ENCODE measurements at places on chromosomes 2 and 18.

DNA sequence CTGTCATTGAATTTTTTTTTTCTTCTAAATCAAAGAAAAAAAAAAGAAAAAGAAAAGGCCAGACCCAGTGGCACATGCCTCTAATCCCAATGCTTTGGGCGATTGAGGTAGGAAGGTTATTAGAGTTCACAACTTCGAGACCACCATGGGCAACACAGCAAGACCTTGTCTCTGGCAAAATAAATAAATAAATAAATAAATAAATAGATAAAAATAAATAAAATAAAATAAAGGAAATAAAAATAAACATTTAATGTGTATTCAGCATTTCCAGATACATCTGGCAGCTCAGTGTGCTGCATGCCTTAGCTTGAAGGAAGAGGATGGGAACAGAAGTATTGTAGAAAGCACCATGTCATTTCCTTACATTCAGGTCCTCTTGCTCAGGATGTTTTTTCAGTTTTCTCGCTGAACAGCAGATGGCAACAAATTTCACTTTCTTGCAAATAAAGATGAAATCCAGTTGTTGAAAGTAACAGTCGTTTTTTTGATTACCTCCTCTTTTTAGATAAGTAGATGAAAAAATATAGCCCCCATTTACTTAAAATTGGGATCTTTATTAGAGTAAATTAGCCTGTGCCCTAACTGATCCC is 25.7 kb upstream of the FAM178B start:
- peak; percentile 66 for DNase-seq

DNA sequence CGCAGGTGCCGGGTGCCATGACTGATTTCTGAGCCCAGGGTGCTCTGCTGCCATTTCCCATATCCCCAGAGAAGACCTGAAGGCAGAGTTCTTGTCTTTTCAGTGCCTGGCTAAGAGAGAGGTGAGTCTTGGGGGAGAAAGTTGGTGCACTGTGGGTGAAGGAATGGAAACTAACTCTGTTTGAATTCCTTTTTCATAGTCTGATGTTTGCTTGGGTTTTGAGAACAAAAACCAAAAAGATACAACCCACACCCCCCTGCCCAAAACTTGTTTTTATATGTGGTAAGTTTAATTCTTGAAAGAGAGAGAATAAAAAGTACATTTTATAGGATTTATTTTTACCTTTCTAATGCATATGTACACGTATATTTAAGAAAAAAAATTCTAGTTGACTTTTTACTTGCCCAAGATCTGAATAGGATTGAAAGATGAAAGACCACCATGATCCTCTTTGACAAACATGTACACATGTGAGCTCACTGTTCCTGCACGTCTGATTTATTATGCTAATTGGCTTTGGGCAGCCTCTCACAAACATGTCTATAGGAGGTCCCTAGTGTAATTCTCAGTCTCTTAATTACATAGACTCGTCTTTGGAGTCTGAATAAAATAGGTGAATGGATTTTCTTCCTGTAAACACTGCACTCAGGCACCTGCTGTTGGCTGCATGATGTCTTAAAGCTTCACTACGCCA is 46.3 kb downstream of the ARL4C start:
- no peak for DNase-seq

DNA sequence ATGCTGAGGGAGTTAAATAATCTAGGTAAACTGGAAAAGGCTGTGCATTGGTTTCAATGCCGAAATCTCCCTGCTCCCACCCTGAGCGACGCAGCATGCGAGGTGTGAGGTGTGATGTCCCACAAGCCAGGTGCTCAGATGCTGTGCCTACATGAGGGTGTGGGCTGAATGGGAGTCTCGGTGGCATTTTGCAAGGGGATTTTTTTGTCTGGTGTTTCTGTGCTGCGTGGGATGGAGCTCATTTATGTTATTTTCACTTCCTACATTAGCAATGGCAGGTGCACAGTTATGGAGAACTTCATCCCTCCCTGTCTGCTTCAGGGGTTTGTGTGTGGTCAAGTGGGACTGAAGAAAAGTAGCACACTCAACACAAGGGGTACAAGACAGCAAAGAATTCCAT is 110.2 kb upstream of the CCDC68 start:
- DNase-seq = no peak

- no peak for DNase-seq
Measured at GRCh38 chr2:173962583-173963110, 2.5 kb downstream of the SP3 start.

DNA sequence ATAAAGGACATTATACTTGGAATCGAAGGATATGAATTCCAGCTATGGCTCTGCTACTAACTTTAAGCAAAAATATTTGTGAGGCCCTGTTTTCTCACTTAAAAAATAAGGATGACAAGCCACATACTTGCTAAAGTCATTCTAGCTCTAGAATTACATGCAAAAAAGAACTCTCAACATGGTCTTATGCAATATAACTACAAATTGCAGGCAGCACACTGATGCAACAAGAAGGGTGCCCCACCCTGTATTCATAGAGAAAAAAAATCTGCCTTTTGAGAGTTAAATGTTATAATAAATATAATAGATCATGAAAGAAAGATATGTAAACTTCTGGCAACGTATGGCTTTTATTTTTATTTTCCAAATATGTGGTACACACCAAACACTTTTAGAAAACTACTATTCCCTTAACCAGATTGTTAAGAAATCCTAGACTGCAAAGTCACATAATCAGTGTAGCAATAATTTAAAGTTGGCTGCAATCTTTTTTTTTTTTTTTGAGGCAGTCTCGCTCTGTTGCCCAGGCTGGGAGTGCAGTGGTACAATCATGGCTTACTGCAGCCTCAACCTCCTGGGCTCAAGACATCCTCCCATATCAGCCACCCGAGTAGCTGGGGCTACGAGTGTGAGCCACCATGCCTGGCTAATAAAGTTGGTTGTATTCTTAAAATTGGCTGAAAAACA is 40.2 kb upstream of the WDSUB1 start:
- peak; percentile 72 for DNase-seq

DNA sequence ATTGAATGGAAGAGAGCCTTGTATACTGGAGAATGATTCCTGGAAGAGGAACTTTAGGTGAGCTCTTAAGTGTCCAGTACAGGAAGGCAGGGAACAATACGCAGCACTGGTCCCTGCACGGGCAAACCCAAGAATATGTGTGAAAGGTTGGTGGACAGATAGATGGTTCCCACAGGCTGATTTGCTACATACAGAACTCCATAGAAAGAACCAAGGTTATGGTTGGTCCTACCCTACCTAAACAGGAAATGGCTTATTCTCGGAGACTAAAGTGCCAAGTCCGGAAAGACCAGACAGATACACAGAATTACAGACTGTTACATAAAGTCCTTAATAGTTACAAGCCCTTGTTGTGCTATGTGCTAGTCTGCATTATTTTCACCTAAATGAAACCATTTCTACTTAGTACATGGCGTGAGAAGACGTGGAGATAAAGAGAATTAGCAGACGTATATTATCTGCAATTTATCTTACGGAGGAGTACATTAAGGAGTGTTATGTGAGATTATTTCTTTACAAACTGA is 1.2 kb downstream of the REV1 start:
- DNase-seq = peak; percentile 24

GRCh38 chr2:40317046-40317445 is 134.8 kb downstream of the SLC8A1 start:
- peak; percentile 59 for DNase-seq

DNA sequence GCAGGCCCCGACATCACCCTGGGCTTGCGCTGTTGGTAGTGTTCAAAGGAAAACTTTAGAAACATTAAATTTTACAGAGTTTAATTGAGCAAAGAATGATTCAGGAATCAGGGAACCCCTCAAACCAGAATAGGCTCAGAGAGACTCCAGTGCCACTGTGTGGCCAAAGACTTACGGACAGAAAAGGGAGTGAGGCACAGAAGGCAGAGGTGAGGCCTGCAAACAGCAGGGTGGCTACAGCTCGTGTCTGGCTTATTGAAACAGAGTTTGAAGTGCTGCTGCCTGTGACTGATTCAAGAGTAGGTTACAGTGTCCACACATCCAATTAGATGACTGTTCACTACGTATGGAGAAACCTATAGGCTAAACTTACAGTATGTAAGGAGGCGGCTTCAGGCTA is 2.4 kb upstream of the CTDP1 start:
- DNase-seq = no peak

DNA sequence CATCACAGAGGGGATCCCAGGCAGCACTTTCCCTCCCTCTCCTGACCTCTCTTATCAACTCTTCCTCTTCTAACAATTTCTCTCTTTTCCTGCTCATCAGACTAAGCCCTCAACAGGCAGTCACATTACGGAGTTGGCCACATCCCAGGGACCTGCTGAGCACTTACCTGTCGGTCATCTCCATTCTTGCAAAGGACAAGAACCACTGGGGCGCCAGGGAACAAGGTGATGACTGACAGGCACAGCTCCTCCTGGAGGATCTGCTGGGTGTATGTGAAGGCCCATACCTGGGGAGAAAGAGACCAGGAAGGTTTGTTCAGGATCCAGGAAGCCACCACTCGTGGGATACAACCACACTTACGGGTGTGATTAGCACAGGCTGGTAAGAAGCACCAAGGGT is 104.8 kb upstream of the CAPN13 start:
- no peak for DNase-seq

DNA sequence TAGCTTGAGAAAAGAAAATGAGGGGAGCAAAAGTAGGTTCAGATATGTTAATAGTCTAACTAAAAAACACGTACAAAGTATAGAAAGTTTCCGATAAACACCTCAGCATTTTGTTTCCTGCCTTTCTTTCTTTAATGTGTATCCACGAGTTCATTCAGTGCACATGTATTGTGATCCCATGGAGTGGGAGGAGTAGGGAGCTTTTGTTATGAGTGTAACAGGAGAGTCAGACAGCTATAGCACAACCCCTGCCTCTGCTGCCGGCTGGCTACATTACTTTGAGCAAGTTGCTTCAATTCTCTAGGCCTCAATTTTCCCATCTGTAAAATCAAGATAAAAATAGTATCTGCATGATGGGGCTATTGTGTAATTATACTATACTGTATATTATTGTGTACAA is 249.2 kb upstream of the FIGN start:
- no peak for DNase-seq

- no peak for DNase-seq
Measured at GRCh38 chr2:129829588-129829987, 149.9 kb upstream of the RAB6C start.

DNA sequence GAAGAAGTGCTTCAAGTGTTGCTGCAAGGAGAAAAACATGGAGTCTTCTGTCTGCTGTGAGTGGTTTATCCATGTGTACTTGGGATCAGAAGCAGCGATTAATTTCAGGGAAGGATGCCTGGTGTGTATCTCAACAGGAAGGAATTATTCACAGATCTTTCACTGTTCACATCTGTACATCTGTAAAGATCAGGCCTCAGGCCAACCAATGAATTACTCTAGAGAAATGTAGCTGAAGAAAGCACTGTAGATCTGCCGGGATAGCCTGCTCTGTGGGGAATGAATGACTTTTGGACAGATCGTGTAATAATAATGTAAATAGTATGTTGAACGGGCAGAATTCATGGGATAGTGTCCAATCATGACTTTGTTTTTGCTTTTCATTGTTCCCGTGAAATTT is 54.0 kb upstream of the SPP2 start:
- no peak for DNase-seq

DNA sequence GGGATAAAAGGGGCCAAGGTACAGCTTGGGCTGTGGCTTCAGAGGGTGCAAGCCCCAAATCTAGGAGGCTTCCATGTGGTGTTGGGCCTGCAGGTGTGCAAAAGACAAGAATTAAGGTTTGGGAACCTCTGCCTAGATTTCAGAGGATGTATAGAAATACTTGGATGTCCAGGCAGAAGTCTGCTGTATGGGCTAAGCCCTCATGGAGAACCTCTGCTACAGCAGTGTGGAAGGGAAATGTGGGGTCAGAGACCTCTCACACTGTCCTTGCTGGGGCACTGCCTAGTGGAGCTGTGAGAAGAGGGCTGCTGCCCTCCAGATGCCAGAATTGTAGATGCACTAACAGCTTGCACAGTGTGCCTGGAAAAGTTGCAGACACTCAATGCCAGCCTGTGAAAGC is 880.6 kb upstream of the ID2 start:
- DNase-seq = no peak
